ENCODE measurements at places on chromosomes 7 and 10.
A peak's percentile ranks its signal among the peaks of the same experiment; 100 is the strongest.

- no peak for DNase-seq
Observed at GRCh38 chr7:79520543-79520942, 67.1 kb upstream of the MAGI2 start.

- DNase-seq, result no peak
Observed at GRCh38 chr7:141389140-141389796, 161.9 kb upstream of the AGK start.

GRCh38 chr7:112855227-112855626 lies 65.0 kb upstream of the TMEM168 start:
- DNase-seq, result no peak

- DNase-seq, result no peak
Observed at GRCh38 chr10:24382979-24383663, 174.2 kb downstream of the KIAA1217 start.

DNA sequence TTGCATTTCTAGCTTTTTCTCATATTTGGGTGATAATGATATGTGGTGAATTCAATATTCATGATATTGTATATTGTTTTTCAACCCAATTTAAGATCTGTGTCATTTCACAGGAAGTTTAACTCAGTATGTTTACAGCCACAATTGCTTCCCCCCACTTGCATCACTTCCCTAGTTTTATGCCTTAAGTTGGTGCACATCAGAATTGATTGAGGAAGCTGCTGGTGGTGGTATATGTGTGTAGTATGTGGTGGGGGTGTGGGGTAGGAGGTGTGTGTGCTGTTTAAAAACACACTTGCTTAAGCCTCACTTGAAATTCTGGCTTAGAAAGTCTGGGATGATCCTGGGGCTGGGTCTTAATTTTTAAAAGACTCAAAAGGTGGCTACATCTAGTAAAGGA lies 245.1 kb upstream of the AOAH start:
- DNase-seq, result peak; percentile 10

DNA sequence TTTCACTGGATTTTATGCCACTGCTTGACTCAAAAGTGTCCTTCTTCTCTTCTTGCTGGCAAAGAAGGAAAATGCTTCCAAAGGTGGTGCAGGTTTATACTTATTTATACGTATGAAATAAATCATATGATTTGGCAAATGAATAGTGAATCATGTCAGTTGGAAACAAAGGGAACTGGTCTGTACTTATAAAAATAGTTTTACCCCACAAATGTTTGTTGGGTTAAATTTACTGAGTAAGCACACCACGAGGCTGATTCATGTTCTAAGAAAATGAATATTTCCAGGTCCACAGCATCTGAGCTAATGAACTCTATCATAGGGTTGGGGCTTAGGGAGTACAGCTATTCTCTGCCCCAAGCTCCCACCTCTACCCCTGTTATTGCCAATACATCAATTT lies 232.2 kb downstream of the TRIL start:
- DNase-seq, result no peak

GRCh38 chr10:129079705-129080104 lies 387.3 kb upstream of the MGMT start:
- DNase-seq, result no peak

DNA sequence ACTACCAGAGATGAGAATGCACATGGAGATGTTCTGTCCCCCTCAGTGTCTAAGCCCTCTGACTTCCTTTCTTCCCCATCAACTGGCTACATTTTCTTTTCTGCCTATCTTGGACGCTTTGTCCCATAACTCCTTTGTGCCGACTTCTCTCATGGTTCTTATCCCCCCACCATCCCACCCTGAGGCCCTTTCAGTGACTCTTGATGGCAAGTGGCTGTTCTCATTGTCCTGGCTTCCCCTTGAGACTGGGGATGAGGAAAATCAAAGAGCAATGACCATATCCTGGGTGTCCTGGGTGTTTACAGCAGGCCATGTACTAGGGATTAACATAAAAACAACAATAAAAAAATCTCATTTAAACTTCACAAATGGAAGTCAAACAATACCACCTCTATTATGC lies 18.8 kb upstream of the GGCT start:
- no peak for DNase-seq

DNA sequence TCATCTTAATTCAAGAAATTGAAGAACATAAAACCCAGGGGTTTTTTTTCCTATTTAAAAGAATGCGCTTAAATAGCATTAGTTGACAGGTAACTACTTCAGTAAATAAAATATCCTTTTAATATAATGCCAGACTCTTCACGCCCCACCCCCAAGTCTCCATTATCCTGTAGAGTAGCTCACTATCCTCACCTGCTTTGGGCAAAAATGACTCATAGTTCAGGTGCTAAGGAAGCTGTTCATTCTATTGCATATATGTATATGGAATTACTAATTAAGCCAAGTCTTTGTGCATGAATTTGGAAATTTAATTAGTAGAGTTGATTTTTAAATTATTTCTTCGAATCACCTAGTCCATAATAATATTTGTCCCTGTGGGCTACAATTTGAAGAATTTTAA lies 656.8 kb upstream of the ANKRD30A start:
- DNase-seq, result no peak

GRCh38 chr10:124894569-124895215 lies 47.2 kb upstream of the ZRANB1 start:
- DNase-seq, result no peak

DNA sequence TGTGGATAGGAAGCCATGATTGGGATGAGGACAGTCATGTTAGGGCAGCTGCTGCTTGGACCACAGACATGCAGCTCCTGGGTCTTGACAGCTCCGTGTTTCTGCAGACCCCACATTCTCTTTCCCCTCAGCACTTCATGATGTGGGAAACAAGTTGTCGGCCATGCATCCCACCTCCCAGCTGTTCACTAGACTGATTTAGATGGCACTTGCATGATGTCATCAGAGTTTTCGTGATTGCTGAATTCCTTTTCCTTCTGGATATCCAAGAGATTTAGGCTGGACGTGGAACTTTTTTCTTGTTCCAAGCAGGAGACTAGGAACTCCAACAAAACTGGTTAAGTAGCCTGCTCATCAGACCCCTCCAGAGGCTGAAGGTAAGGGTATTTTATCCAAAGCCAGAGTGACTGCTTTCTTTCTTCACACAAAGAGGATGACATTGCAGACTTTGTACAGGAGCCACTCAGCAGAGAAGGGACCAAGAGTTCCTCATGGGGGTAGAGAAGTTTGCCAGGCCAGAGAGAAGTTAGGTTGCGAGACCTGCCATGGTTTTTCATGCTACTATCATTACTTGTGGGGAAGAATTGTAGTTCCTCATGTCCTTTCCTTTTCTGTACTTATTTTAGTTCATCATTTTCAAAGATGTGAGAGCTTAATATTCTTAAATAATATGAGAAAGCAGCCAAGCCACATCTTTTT lies 117.7 kb upstream of the GJD4 start:
- no peak for DNase-seq

- DNase-seq, result no peak
Observed at GRCh38 chr10:75582102-75582501, 150.7 kb downstream of the LRMDA start.

DNA sequence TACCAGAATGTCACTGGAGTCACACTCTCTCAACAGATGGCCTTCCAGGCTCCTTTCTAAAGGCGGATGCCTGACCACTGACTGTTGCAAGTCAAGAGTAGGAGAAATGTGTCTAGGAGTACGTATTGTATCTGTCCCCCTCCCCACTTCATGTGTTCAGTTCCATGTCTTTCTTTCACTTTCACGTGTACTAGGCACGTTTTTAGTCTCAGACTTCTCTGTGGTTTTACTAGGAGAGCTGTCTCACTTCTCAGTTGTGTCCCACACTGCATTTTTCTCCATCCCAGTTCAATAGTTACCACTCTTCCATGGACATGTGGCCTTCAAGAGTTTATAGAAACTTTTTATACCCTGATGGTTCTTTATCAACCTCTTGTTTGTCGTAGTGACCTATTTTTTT lies 893.0 kb downstream of the NRG3 start:
- DNase-seq, result no peak

DNA sequence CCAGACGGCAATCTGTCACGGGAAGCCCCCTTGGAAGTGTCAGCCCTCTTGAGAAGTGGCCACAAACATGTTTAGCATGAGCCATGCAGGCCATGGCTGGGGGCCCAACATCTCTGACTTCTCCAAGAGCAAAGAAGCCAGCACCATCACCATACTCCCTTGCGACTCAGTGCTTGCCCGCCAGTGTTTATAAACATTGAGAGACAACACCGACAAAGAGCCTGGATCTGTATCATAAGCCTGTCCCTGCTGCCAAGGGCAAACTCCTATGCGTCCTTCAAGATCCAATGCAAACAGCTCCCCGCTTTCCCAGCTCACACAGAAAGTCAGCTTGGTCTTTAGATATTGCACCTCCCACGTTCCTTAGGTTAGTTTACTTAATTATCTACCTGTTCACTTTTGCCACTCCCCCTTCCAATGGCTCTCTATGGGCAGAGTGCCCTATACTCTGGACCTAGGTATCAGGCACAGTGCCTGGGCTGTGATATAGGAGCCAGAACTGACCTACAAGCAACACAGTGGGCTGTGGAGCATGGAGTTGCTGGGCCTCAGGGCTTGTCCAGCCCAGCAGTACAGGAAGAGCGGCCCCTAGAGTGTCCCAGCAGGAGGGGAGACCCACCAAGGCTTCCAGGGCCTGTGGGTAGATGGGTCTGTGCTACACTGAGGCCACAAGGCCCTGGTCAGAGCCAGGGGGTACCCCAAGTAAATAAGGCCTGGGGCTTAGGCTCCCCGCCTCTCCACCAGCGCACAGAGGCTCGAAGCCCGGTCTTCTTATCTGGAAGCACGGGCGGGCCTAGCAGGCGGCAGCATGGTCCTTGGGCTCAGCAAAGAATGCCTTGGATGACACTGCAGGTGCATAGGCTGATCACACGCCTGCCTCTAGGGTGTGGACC lies 37.7 kb downstream of the CAMK2B start:
- no peak for DNase-seq

DNA sequence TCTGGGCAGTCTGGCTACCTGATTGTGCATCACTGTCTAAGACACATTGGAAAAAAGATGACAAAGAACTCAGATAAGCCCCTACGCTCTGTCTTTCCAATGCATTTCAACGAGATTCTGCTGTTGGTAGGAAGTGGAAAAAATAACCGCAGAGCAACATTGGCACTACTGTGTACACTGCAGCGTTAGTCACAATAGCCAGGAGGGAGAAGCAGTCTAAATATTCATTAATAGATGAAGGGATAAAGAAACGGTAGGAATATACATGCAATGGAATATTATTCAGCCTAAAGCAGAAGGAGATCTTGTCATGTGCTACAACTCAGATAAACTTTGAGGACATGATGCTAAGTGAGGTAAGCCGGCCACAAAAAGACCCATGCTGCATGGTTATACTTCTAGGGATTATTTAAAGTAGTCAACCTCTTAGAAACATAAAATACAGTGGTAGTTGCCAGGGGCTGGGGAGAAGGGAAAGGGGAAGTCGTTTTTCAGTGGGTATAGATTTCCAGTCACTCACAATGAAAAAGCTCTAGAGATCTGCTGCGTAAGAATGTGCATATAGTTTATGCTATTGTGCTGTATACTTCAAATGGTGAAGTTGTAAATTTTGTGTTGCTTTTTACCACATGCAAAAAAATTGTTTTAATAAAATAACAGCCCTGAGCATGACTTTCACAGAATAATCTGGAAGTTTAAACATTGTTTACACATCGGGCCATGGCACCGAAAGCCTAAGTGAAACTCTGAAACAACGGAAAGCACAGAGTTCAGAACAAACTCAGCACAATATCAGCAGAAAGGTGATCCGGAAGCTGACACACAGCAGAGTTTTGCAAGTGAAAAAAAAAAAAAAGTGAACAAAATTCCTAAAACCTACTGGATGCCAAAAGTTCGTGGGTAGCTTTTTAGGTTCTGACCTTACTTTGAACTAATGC lies 40.1 kb downstream of the ELMO1 start:
- peak; percentile 18 for DNase-seq

DNA sequence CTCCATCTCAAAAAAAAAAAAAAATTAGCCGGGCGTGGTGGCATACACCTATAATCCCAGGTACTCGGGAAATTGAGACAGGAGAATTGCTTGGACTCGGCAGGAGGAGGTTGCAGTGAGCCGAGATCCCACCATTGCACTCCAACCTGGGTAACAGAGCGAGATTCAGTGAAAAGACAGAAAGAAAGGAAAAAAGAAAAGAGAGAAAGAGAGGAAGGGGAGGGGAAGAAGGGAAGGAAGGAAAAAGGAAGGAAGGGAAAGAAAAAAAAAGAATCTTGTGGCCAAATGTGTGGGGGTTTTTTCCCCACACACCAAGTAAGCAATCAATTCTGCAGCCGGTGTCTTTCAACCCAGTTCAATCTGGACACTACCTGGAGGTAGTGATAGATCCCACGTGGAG lies 9.0 kb upstream of the NAT16 start:
- DNase-seq, result no peak

DNA sequence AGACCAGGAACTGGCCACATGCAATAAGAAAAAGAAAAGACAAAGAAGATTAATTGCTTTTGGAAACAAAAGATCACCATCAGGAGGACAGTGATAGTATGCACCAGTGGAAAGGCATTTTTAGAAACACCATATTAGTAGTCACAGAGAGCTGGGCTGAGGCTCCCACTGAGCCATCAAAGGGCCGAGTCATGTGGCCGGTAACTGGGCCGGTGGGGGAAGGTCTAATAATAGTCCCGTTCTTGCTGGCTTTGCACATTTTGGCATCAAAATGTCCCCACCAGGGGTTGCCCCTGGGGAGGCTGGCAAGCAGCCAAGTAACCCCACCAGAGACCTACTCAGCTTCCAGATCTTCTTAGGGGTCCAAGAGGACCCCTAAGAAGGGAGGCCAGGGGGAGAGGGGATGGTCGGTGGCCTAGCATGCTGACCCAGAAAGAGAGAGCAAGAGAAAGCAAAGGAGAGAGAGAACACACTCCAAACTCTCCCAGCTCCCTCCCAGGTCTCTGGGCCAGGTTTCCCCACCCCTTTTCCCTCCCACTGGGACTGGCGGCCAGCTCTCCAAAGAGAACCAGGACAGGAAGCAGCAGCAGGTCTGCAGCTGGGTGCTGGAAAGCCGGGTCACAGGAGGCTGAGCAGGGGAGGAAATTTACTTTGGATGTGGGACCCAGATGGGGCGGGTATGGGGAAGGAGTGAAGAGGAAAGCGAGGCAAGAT lies 70.2 kb upstream of the FGFR2 start:
- no peak for DNase-seq

DNA sequence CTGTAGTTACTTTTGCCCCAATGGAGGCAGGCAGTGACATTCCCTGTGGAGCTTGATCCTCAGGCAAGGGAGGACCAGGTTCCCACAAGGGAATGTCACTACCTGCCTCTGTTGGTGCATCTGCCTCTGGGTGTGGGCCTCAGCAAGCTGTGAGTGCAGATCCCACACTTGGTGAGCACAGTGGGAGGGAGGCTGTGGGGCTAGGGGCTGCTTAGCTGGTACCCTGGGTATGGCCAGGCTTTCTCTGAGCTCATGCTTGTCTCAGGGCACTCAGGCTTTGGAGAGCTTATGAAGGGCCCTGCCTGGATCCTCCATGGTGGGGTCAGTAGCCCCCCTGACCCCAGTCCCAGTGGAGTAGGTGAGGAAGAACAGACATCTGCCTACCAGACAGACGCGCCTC lies 16.2 kb upstream of the ZNF488 start:
- DNase-seq, result no peak

All from CD4-positive, alpha-beta T cell treated with Interleukin-6 at 100 ng/mL for 8 hours (primary cell).